Fibroblast of pulmonary artery (primary cell): ENCODE measurements at places on chromosomes 7 and 10.

- DNase-seq, result peak; percentile 66
Measured at GRCh38 chr10:77524281-77524711, 113.3 kb downstream of the KCNMA1 start.

- no peak for DNase-seq
Measured at GRCh38 chr7:22712999-22713398, 14.0 kb upstream of the IL6 start.

GRCh38 chr7:155383756-155384491 is 74.0 kb upstream of the EN2 start:
- no peak for DNase-seq

DNA sequence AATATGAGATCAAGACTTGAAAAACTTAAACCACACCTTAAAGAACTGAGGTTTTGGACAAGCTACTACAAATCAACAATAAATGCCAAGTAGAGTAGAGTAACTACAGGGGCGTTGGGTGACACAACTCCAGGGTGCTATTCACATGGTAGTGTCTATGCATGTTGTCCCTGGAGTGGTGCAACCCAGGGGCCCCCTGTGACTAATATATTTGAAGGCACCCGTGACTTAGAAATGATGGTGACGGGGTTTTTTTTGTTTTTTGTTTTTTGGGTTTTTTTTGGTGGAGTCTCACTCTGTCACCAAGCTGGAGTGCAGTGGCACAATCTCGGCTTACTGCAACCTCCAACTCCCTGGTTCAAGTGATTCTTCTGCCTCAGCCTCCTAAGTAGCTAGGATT is 106.9 kb downstream of the FAM107B start:
- no peak for DNase-seq

DNA sequence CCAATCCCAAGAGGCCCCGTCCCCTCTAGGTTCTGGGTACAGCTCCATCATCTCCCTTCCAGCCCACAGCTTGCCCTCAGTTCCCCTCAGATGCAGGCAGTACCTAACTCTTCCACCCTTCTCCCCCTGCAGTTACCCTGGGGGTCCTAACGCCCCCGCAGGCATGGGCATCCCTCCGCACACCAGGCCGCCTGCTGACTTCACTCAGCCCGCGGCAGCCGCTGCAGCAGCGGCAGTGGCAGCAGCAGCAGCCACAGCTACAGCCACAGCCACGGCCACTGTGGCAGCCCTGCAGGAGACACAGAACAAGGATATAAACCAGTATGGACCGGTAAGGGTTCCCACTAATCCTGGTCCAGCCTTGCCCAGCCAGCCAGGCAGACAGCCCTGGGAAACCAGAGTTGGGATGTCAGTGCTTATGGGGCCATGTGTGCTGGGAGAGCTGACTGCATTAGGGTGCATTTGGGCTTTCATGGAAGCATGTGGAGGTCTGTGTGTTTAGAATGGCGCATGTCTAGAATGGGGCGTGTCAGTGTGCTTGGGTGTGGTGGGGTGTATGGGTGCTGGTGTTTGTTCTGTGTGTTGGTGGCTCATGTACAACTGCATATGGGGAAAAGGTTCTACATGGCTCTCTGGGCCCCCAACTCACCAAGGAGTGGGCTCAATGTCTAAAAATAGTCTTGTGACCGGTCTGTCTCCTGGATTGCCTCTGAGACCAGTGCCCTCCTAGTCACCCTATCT is 55.1 kb upstream of the PPIF start:
- DNase-seq, result no peak

DNA sequence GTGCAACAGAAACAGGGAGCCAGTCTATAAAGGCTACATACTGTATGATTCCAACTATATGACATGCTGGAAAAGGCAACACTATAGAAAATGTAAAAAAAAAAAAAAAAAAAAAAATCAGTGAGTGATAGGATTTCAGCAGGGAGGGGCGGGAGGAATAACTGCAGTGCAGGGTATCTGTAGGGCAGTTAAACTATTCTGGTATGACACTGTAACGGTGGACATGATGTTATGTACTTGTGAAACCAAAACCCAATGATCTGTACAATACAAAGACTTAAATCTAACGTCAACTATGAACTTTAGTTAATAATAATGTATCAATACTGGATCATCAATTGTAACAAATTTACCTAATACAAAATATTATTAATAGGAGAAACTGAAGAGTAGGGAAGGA is 14.3 kb downstream of the WASL start:
- no peak for DNase-seq

- DNase-seq, result peak; percentile 47
Measured at GRCh38 chr7:13327669-13328068, 640.2 kb downstream of the ARL4A start.

- no peak for DNase-seq
Measured at GRCh38 chr10:119404719-119405519, 137.6 kb downstream of the RGS10 start.

DNA sequence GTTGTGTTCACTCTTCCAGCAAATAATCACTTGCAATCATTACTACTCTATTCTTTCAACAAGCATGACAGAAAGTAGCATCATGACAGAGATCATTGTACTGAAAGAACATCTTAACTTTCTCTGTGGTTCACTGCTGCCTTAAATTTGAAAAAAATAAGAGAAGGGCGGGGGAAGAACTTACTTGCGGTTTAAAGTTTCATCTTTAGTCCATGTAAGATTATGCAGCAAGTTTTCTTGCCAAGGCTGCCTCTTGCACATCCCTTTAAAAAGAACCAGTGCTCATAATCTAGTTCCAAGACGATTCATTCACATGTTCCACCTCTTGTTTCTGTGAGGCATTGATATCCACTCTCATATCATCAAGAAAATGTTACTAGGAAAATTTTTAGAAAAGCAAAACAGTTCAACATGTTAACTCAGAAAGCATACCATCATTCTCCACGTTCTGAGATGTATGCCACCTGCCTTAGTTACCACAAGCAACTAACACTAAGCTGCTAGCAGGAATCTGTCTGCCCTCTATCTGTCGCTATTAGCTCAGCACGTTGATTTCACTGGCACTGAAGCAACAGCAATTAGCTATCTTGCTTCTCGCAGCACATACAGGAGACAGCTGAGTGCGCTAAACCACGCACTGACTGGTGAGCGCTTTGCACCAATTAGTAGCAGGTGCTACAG is at the start of gene PCDH15:
TSS of gene PCDH15 (minus strand) at position 491 of the 681 bp plus-strand sequence. CDS start 136,969 bp downstream, outside the sequence.
- peak; percentile 24 for DNase-seq

GRCh38 chr7:105015390-105015965 is 1.5 kb downstream of the KMT2E start:
- DNase-seq, result peak; percentile 39
